ENCODE measurements at places on chromosomes 3 and 15. TPM values are rescaled to one million over a fixed set of nuclear protein-coding genes. Genes with fewer than 3 reads are reported as not detected.

Gene MEX3B
- total RNA-seq = 14.0 TPM

Gene NANOGP8
- total RNA-seq = not detected

- no peak for DNase-seq
Observed at GRCh38 chr3:143956838-143957237, 14.8 kb upstream of the DIPK2A start.

Gene CACNA2D3
- total RNA-seq = 0.52 TPM

- peak; percentile 98 for DNase-seq
Observed at GRCh38 chr3:188595890-188596376, 442.0 kb downstream of the LPP start.

GRCh38 chr3:17398959-17399551, 343.4 kb downstream of the TBC1D5 start:
- no peak for DNase-seq

DNA sequence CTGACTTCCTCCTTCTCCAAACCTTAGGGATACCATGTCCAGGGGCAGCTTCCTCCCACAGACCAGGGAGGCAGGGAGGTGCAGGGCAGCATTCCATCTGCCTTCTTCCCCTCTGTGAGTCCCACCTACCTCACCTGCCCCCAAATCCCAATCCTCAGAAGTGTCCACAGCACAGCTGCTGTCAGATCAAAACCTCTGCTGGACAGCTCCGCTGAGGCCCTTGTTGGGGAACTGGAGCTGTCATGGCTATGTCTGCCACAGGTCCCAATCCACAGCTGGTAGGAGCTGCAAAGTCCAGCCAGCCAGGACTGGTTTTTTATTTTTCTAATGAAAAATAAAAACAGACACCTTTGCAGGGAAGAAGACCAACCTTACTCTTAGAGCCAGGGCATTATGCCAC, 40.7 kb upstream of the TBC1D21 start:
- no peak for DNase-seq

Data from myocyte (in vitro differentiated cells).